ENCODE measurements at places on chromosomes 1 and 21.

GRCh38 chr1:230020451-230020850 lies 46.6 kb upstream of the GALNT2 start:
- DNase-seq = no peak

DNA sequence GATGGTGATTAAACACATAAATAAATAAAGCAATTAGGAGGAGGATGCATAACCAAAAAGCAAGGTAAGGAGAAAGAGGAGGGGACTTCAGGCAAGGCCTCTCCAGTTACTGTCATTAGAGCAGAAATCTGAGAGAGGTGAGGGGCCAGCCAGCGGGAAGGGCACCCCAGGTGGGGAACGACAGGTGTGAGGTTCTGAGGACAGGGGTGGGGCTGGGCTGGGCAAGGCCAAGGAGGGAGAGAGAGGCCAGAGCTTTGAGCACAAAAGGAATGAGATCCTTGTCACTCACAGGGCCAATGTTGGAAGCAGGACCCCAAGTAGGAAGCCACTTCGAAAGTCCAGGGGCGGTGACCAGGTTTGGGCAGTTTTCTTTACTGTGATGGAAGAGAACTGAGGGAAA lies 182.2 kb upstream of the RAB4A start:
- no peak for DNase-seq

DNA sequence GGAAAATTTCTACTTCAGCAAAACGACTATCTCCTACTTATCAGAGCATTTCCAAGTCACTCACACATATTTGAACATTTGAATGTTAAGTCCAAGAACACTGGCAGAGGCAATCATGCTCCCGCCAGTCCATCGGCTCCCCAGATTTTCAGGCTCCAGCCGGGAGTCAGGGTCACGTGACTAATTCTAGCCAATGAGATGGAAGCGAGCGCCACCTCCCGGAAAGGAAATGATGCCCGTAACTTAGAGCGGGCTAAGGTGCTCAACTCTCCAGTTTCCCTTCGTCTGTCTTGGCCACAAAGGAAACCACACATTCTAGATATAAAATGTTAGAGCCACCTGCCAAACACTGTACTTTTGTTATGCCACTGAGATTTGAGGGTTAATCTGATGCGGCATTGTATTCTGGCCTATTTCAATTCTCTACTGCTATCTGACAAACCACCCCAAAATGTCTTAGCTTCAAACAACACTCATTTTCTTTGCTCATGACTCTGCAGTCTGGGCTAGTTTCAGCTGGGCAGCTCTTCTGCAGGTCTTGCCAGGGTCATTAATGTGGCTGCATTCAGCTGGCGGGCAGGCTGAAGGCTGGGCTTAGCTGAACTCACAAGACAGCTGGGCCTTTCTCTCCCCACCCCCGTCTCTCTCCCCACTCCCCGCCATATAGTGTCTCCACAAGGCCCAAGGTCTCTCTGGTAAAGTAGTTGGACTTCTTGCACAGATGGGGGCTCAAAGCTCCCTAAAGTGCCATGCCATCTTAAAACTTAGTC lies 16.5 kb upstream of the LHX4 start:
- peak; percentile 45 for DNase-seq

GRCh38 chr1:182905321-182905720 lies 47.6 kb downstream of the SHCBP1L start:
- no peak for DNase-seq

DNA sequence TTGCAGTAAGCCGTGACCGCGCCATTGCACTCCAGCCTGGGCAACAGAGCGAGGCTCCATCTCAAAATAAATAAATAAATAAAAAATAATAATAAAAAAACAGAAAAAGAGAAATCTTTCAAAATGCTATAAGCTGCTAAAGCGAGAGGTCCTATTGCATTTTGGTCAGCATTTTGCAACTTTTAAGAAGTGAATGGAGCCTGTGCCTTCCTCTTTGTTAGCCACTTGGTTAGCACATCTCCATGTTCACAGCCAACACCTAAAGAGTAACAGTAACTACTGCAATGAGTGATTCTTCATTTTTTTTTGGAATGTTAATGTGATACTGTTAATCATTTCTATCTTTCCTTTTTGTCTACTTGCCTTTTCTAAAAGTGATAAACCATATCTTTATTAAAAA lies 80.6 kb downstream of the ERG start:
- no peak for DNase-seq

- DNase-seq = no peak
Measured at GRCh38 chr1:89631816-89632656, 884 bp upstream of the LRRC8C start.
